Spinal cord (tissue), 10 donors: ENCODE measurements at places on chromosomes 5 and 9. TPM values are rescaled to one million over a fixed set of nuclear protein-coding genes. Genes with fewer than 3 reads are reported as not detected.

The PCA3 gene
- total RNA-seq: 0.50 TPM

GRCh38 chr5:411728-412127, 31.2 kb upstream of the EXOC3 start:
- no peaks in the 10 kb centered on the region for H3K27me3 ChIP-seq
- no peak for DNase-seq
- peaks cover 6% of the 10 kb centered on the region for H3K36me3 ChIP-seq

DNA sequence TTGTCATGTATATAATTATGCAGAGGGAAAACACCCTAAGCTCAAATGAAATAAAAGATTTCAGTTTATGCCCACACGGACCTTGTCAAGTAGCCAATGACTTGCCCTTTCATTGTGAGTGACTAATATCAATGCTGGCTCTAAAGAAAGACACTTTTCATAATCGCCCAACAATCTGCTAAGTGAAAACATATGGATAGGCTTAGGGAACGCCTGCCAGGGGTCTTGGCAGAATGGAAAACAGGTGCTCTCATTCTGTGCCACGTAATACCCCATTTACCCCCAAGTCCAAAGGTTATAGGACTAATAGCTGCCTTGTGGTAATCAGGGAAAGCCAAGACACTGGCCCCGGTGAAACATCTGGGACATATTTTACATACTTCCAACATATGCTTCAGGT, 157.7 kb downstream of the SLF1 start:
- DNase-seq: no peak
- no peaks in the 10 kb centered on the region for H3K4me1 ChIP-seq
- H3K36me3 ChIP-seq: no peaks in the 10 kb centered on the region

DNA sequence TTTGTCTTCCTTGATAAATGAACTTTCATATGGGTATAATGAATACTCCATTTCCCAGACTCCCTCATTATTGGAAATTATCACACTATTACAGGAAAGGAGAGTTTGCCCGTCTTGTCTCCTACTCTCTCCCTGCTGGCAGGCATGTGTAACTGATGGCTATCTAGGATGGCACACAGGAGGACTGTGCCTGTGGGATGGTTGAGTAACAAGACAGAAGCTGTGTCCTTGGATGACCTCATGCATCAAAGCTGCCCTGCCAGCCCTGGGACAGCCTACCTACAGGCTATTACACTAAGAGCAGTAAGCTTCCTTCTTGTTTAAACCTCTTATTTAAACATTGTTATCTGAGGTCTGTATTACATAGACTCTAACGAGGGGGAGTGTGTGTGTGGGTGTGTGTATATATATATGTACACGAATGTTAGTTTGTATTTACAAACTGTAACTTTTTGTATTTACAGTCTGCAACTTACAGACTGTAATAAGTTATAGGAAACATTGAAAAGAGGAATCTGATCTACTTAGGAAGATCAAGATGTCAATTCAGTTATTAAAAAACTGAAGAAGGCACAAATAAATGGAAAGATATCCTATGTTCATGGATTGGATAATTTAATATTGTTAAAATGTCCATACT, 247.6 kb upstream of the ACO1 start:
- no peaks in the 10 kb centered on the region for H3K4me1 ChIP-seq
- no peak overlapping the region for H3K4me3 ChIP-seq
- DNase-seq: no peak
- H3K27ac ChIP-seq: no peak overlapping the region
- no peaks in the 10 kb centered on the region for H3K36me3 ChIP-seq
- no peaks in the 10 kb centered on the region for H3K27me3 ChIP-seq

DNA sequence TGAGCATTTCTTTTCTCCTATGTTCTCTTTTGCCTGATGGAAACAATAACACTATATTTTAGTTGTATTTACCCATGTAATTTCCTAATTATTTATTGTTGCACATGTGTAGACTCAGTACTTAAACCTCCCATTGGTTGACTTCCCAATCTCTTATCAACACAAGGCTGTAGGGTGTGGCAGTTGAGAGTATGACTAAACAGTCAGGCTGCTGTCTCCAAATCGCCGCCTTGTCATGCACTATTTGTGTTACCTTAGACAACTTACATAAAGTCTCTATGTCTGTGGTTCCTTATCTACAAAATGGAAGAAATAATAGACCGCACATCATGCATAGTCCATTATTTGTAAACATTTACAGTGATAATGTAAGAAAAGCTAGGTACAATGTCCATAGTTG, 68.9 kb upstream of the EFNA5 start:
- H3K27ac ChIP-seq: no peak overlapping the region
- H3K4me1 ChIP-seq: no peaks in the 10 kb centered on the region
- H3K4me3 ChIP-seq: no peak overlapping the region
- no peaks in the 10 kb centered on the region for H3K27me3 ChIP-seq

GRCh38 chr5:5178136-5178535, 38.0 kb downstream of the ADAMTS16 start:
- H3K27me3 ChIP-seq: no peaks in the 10 kb centered on the region
- no peaks in the 10 kb centered on the region for H3K36me3 ChIP-seq
- H3K27ac ChIP-seq: no peak overlapping the region
- DNase-seq: no peak
- H3K4me1 ChIP-seq: peaks cover 4% of the 10 kb centered on the region

DNA sequence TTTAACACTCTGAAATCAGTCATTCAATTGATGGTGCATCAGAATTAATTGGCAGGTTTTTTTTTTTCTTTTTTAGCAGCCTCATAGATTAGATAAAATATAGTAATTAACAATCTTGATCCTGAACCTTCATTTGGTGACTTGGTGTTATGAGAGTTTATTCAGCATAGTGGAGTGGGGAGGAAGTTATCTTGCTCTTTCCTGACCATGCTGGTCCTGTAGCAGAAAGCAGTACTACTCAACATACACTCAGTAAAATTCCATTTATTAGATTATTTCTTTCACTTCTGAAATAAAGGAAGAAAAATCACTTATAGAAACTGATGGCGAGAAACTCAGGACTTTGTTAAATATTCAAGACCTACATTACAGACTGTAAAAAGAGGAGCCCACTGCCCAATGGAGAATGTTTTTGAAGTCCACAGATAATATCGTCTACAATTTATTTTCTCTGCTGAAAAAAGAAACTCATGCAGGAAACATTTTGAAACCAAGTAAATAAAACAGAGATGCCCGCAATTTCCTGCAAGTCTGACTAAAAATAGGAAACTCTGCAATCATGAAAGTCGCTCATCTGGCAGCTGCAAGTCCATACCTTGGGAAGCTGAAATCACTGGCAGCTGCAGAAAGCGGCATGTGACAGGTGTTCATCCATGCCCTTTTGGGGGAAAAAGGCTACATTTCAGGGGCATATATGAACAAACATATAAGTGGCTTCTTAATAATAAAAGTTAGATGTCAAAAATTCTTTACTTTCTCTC, 233.2 kb upstream of the RFX3 start:
- H3K27ac ChIP-seq: no peak overlapping the region
- no peaks in the 10 kb centered on the region for H3K27me3 ChIP-seq
- no peak for DNase-seq

DNA sequence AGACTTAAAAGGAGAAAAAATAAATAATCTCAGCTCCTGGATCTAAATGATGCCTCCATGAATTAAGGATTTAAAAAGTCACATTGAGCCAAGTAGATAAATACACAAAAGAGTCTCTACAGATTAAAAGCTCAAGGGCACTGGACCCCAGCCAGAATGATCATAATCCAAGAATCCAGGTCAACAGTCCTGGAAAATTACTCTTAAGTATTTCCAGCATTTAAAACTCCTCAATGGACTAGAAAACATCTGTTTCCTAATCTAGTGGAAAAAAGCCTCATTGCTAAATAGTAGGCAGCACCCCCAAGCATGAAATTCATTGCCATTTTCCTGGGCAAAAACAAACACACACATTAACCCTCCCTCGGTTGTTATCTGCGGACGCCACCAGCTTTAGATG, 96.8 kb downstream of the FRMD3 start:
- no peak overlapping the region for H3K4me3 ChIP-seq
- no peak for DNase-seq
- no peak overlapping the region for H3K27ac ChIP-seq
- H3K4me1 ChIP-seq: no peaks in the 10 kb centered on the region
- no peaks in the 10 kb centered on the region for H3K27me3 ChIP-seq

The PURA gene
- 18.2 TPM for total RNA-seq

The TSLP gene
- 0.20 TPM for total RNA-seq

DNA sequence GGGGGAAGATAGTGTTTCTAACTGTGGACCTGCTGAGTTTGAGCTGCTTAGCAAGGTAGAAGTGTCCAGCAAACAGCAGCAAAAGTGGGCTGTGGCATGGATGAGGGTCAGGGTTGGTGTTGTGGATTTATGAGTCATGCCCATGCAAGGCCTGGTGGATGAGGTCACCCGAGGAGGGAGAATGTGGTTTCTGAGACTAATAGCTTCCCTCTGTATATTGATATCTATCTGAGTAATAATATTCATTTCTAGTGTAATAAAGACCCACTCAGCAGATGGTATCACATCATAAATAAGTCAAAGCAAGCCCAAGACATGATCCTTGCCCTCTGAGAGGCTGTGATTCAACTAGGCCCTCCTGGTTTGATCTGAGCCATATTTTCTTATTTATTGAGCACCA, 597.8 kb upstream of the CLINT1 start:
- no peaks in the 10 kb centered on the region for H3K36me3 ChIP-seq
- H3K27ac ChIP-seq: no peak overlapping the region
- no peak overlapping the region for H3K4me3 ChIP-seq
- DNase-seq: no peak
- H3K27me3 ChIP-seq: no peaks in the 10 kb centered on the region
- no peaks in the 10 kb centered on the region for H3K4me1 ChIP-seq

The ADGRD2 gene
- total RNA-seq: 0.50 TPM

DNA sequence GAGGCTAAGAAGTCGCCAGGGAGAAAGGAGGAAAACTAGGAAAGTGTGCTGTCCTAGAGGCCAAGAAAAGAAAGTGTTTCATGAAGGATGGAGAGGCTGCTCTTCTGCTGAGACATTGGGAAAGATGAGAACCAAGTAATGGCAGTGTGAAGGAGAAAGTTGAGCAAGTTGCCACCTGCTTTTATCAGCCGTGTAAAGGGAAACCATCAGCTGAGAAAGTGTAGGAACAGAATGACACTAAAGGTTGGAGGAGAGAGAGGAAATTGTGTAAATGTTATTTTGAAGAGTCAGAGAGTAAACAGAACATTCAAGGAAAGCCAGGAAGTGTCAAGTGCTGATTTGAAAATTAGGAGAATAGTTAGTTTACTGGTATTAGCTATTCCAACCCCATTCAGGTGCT, 125.0 kb downstream of the CEMIP2 start:
- H3K27me3 ChIP-seq: no peaks in the 10 kb centered on the region
- H3K4me3 ChIP-seq: no peak overlapping the region
- no peaks in the 10 kb centered on the region for H3K4me1 ChIP-seq
- DNase-seq: no peak
- H3K36me3 ChIP-seq: no peaks in the 10 kb centered on the region
